NCI-H345 (cell line): ENCODE measurements at places on chromosomes 6 and 20.

GRCh38 chr6:158023597-158023939, 41.9 kb downstream of the SYNJ2 start:
- DNase-seq = no peak

DNA sequence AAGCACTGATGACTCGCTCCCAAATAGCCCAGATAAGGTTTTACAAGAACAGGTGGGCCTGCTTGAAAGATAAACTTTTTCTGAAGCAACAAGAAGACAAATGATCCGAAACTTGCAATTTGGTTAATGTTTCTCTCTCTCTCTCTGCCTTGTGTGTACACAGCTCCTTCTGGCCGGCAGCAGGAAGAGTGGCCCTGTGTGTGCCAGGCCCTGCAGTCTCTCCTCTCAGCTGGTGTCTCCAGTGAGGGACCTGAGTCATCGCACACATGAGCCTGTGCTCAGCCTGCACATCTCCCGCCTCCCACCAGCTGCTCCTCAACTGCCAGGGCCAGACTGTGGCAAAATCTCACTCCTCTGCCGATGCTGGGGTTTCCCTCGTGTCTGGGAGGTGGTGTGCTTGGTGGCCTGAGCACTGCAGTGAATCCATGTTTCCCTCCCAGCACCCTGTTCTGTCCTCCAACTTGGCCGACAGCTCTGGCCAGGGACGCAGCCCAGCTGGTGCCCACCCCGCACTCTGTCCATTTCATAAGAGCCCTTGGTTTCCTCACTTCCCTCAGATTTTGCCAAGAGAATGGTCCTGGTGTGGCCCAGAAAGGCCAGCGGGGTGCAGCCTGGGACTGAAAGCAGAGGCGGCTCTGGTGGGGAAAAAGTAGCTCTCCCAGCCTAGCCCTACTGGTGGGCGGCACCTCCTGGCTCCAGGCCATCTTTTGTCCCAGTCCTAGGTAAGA, 49.4 kb downstream of the ERMARD start:
- peak; percentile 81 for DNase-seq

GRCh38 chr6:67916399-67916798, 718.7 kb upstream of the ADGRB3 start:
- DNase-seq = no peak

- DNase-seq = no peak
These were observed 37.6 kb downstream of the UQCC2 start for GRCh38 chr6:33673851-33674250.

DNA sequence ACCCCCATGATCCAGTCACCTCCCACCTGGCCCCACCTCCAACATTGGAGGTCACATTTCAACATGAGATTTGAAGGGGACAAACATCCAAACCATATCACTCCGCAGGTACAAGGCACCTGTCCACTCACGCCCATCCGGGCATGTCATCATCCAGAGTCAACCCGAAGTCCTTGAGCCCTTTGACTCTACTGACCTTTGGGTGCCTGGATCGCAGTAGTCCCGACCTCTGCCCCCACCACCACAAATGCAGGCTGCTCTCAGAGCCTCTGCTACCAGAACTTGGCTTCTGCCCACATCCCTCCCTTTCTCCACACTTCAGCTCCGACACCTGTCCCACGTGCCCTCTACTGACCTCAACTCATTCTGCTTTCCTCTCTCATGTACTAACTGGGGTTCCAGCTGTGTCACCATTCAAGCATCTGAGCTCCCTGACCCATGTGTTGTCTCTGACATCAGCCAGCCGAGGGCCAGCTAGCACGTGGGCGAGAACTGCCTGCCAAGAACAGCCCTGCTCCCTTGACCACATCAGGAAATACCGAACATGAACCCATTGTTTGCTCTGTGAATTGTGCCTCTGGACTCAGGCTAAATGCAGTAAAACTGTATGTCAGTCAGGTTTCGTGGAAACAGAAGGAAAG, 498.3 kb upstream of the SULF2 start:
- no peak for DNase-seq

GRCh38 chr6:13053006-13053461, 275.3 kb downstream of the TBC1D7 start:
- DNase-seq = no peak

DNA sequence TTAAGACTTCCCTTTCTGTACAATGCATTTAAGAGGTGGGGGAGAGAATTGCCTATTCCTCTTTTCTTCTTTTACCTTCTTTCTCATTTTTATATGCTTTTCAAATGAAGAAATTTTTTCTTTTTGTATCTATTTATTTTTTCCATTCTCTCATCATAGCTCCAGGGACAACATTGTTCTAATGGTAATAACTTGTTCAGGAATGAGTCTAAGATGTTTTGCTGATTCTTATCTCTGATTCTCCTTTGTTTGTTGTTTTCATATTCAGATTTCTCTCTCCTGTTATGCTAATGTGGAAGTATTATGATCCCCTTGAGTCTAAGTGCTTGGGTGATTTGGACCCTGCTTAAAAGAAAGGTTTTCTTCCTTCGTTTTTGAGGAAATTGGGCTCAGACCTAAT, 451.6 kb downstream of the CDKAL1 start:
- no peak for DNase-seq

GRCh38 chr20:50309280-50309763, 118.7 kb downstream of the CEBPB start:
- DNase-seq = no peak

GRCh38 chr6:155915651-155916050, 460.0 kb upstream of the NOX3 start:
- no peak for DNase-seq

GRCh38 chr20:53748176-53748575, 154.5 kb upstream of the ZNF217 start:
- DNase-seq = no peak

- DNase-seq = peak; percentile 34
These were observed 332.5 kb downstream of the CD83 start for GRCh38 chr6:14450133-14450504.

DNA sequence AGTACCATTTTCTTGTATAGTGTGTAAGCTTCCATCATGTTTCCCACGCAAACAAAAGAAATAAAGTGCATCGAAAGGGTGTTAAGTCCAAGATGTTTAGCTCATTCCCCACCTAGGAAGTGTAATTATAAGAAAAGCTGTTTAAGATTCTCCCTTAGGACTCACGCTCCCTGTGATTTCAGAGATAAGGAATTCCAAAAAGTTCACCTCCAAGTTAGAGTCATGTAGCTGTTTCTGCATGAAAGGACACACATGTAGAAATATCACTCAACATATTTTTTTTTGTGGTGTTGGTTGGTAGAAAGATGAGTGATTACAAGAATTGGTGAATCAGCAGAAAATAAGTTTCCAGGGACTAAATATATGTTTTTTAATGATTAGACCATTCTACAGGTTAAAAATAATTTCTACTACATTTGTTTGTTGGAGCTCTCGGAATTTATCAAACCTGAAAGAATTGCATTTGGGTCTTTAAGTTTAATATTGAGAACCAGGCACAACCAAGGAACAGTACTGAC, 10.4 kb downstream of the OPN5 start:
- DNase-seq = no peak

DNA sequence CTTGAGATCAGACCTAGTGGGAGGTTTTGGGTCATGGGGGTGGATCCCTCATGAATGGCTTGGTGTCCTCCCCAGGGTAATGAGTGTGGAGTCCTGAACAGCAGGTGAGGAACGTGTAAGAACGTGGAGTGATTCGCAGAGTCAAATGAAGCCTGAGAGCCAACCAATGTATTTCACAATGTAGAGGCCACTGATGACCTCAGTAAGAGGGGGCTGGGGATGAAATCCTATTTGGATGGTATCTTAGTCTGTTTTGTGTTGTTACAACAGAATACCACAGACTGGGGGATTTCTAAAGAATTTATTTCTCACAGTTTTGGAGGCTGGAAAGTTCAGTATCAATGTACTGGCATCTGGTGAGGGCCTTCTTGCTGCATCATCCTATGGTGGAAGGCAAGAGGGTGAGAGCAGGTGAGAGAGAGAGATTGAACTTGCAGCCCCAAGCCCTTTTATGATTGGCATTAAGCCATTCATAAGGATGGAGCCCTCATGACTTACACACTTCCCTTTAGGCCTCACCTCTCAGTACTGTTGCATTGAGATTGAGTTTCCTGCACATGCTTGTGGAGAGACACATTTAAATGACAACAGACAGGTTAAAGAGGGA, 47.3 kb upstream of the HIVEP1 start:
- DNase-seq = no peak

GRCh38 chr20:41848180-41848579, 230.0 kb upstream of the CHD6 start:
- DNase-seq = no peak
